Muscle of arm (tissue), 14 donors: ENCODE measurements at places on chromosomes 7 and 10. TPM values are rescaled to one million over a fixed set of nuclear protein-coding genes. Genes with fewer than 3 reads are reported as not detected.

DNA sequence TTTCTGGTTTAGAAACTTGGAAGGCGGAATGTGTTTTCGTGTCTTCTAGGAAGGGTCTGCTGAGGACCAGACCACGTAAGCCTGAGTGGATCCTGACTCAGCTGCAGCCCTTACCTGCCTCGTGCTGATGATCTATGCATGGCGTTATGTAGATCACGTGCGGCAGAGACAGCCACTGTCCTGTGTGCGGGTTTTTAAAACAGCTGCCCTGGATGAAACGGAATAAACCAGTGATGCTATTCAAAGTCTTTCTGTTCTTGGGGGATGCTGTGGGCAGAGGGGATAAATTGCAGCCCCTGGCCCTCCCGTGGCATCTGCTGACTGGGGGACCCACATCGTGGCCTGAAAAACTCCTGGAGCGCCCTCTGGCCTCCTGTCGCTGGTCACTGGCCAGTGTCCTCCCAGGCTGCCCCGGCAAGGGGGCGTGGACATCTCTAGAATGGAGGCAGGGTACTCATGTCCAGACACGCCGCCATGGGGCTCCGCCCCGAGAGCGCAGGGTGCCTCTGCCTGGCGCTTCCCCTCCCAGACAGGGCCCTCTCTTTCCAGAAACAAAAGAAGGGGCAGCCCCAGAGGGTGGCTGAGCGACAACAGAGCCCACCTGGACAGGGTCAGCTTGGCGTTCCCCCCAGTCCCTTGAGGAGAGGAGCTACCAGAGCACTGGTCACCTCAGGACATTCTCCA lies 13.2 kb downstream of the ALKBH4 start:
- DNase-seq = no peak

GRCh38 chr7:102170393-102170970 lies 116.2 kb upstream of the SH2B2 start:
- DNase-seq = no peak

GRCh38 chr10:74529205-74529604 lies 297.2 kb upstream of the KAT6B start:
- DNase-seq = no peak

- DNase-seq = no peak
These were observed 104.3 kb downstream of the TRIM24 start for GRCh38 chr7:138564365-138564764.

- no peak for DNase-seq
These were observed 378.3 kb downstream of the KCNMA1 start for GRCh38 chr10:77259171-77259874.

- no peak for DNase-seq
These were observed 4.5 kb downstream of the NEUROG3 start for GRCh38 chr10:69568472-69569395.

The TRIM4 gene
- polyA plus RNA-seq = 21.1 TPM

The URGCP gene
- polyA plus RNA-seq = 18.3 TPM
